H1 (cell line): ENCODE measurements at places on chromosomes 16 and 17. TPM values are rescaled to one million over a fixed set of nuclear protein-coding genes. Genes with fewer than 3 reads are reported as not detected.

Gene KRTAP4-3
- not detected in 2 replicates for total RNA-seq

DNA sequence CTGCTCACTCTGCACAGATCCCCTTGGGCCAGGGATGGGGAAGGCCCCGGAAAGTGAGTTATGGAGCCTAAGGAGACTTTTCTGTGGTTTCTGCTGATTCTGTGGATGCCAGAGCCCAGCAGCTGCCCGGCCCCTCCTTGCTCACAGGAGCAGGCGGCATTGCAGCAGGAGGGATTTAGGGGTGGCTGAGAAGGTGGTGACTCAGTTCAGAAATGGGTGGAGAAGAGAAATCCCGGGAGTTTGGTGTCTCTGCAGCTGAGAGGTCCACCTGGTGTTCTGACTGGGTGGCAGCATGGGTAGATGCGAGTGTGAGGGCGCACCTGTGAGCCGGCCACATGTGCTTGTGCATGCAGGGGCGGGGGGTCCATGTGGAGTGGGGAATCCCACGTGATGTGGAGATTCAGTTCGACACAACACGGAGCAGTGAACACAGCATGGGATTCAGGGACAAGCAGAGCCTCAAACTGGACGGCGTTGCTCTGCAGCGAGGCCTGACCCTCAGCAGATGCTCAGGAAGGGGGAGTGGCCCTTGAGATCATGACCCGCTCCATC, 16.0 kb upstream of the SPPL2C start:
- DNase-seq: no peak

Gene SOST
- not detected in 2 replicates for total RNA-seq

DNA sequence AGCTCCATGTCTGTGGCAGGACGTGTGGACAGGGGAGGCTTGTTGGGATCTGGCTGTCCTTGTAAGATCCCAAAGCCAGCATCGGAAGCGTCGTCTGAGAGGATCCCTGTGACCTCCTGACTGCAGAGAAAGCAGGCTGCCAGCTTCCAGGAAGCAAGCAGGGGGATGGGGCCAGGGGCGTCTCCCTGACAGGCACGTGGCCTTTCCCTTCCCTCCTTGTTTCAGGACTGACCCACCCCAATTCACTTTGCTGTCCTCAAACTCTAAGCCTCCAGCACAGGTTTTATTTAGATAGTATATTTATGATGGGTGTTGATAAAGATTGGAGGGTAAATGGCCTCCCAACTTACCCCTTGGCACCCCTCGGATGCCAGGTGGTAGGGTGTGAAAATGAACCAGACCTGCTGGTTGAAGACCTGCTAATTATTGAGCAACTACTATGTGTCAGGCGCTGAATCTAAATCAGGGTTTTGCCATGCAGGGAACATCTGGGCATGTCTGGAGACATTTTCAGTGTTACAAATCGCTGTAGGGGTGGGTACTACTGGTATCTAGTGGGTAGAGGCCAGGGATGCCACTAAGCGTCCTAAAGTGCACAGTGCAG, 24.5 kb downstream of the SOCS1 start:
- DNase-seq: no peak

GRCh38 chr17:79988185-79988971, 47.3 kb downstream of the TBC1D16 start:
- DNase-seq: no peak

- DNase-seq: no peak
These were observed 922 bp upstream of the MRPL58 start for GRCh38 chr17:75011401-75012095.

GRCh38 chr16:4005731-4006130, 110.5 kb downstream of the ADCY9 start:
- no peak for DNase-seq

Gene ODAD4
- 1.3 TPM in 2 replicates for total RNA-seq

Gene METRNL
- total RNA-seq: 13.9 and 14.2 TPM in 2 replicates

DNA sequence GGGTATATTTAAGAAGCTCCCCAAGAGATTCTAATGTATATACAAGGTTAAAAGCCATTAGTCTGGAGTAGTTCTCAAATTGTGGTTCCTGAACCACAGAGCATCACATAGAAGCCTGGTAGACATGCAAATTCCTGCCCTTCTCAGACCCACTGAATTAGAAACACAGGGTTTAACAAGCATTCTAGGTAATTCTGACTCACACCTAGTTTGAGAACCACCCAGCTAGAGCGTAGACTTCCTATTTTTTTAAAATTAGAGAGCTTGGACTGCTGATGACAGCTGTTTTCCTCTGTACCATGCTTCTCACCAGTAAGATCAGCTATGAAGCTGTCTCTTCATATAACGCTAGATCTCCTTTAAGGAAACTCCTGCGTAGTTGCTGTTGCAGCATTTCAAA, 50.6 kb downstream of the HS3ST3B1 start:
- DNase-seq: no peak

- no peak for DNase-seq
These were observed 23.0 kb upstream of the SMG8 start for GRCh38 chr17:59186850-59187249.

- DNase-seq: no peak
These were observed 1012.4 kb downstream of the KCNJ18 start for GRCh38 chr17:22704674-22705073.

DNA sequence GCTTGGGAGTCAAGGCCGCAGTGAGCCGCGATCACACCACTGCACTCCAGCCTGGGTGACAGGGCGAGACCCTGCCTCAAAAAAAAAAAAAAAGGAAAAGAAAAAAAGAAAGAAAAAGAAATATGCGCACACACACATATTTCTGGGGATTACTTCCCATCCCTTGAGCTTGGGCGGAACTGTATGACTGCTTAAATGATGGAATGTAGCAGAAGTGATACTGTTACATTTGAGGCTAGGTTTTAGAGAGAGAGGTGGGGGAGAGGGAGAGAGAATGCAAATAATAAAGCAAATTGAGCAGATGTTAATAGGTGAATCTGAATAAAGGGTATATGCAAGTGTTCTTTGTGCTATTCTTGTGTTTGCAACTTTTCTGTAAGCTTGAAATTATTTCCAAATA, 12.0 kb upstream of the USP32 start:
- DNase-seq: no peak

DNA sequence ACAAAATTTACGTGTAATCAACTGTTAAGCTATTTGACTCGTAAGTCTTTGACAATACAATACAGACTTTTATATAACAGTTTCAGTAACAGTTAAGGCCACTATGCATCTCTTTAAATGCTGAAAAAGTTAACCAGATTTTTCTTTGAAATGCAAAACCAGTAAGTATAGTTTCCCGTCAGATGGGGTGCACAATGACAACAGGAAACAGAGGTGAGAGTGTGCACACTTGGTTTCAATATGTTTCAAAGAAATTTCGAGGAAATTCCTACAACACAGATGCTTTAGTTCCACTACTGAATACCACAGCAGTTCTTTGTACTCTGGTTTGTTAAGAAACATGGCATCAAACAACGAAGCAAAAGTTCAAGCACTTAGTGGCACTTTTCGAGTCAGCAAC, 48.4 kb downstream of the RNF157 start:
- DNase-seq: no peak

DNA sequence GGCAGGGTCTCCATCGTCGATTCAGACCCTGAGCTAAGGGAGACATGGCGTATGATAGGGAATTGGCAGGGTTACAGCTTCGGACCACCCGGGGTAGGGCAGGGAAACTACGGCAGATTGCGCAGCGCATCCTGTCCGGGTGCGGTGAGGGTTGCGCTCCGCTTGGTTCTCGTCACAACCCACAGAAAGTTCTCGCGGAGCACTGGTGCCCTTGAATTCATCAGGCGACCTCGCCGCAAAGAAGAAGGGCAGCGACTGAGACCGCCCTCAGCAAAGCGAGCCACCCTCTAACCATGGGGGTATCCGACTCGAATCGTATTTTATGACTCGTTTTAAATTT, 1.2 kb downstream of the HS3ST3B1 start:
- no peak for DNase-seq

Gene LPCAT2
- total RNA-seq: 7.1 and 10.6 TPM in 2 replicates

DNA sequence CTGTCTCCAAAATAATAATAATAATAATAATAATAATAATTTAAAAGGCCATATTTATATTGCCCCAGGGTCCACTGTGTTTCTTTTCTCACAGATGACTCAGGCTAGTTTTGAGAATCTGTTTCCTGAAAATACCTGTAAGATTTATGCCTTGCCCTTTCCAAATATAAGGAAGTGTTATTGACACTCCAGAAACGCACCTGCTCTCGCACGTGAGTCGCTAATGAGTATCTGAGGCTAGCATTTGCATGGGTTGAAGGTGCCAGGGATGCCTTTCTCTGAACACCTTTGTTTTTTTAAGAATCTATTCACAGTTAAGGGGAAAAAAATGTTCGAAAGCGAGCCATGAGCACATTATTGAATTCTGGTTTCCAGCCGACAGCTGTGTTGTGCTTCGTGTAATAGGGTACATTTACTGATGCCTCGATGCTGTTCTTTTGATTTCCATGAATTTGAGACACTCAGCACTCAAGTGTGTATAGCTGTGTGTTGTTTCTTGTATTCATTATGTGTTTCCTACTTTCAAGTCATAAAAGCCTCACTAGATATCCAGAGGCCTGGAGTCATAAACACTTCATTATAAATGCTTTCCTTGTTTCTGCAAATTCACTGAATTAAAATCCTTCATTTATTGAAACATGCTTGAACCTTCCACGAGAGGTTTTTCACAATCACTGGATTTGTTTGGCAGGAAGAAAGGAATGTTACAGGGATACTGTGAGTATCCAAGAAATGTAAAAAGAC, 45.0 kb upstream of the NOL11 start:
- DNase-seq: no peak

Gene MPHOSPH6
- total RNA-seq: 32.9 and 35.2 TPM in 2 replicates

DNA sequence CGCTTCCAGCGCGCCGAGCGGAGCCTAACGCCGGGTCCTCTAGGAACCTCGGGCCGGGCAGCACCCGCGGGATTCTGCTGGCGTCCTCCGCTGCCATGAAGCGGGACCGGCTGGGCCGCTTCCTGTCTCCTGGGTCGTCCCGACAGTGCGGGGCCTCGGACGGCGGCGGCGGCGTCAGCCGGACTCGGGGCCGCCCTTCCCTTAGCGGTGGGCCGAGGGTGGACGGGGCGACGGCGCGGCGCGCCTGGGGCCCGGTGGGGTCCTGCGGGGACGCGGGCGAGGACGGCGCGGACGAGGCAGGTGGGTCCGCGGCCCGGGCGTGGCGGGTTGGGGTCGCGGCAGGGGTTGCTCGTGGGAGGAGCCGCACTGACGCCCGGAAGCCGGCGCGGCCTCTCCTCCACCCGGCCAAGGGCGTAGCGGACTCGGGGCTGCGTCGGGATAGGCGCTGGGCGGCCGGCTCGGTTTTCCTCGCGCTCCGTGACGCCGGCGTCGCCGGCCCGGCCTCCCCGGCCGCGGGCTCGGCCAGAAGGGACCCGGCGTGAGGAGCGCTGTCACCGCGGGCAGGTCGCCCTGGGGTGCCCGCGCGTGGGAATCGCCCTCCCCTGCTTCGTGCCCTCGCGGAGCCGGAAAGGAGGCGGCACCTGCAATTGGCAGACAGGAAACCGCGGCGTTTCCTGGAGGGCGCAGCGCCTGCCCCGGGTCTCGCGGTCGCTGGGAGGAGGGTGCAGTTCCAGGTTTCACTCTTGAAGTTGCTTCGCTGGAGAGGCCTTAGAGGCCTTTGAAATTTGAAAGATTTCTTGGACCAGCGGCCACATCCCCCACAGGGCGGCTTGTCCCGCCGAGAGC, 432 bp downstream of the ZNF276 start:
- no peak for DNase-seq

Gene CES3
- total RNA-seq: 1.6 and 1.7 TPM in 2 replicates

DNA sequence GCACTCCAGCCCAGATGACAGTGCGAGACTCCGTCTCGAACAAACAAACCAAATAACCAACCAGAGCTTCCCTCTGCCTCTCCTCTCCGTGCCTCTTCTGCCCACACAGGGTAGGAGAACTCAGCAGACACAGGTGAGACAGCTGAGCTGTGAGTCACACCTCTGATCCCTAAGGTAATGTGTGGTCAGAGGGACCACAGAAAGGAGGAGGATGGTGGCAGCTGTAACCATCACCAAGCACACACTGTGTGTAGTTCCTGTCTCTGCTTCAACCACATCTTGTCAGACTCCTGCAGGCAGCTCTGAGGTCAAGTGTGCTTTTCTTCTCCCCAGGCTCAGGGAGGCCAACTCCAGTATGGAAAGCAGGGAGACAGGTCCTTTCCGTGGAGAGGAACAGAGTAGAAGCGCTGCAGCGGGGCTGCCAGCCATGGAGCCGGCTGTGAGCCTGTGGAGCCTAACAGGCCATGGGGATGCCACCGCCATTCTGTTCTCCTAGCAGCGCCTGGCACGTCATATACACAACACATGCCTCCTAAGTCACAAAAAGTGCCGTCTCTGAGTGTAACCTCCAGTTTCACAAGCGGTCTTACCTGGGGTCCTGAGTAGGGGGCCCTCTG, 7.1 kb downstream of the NUDT16L1 start:
- no peak for DNase-seq

DNA sequence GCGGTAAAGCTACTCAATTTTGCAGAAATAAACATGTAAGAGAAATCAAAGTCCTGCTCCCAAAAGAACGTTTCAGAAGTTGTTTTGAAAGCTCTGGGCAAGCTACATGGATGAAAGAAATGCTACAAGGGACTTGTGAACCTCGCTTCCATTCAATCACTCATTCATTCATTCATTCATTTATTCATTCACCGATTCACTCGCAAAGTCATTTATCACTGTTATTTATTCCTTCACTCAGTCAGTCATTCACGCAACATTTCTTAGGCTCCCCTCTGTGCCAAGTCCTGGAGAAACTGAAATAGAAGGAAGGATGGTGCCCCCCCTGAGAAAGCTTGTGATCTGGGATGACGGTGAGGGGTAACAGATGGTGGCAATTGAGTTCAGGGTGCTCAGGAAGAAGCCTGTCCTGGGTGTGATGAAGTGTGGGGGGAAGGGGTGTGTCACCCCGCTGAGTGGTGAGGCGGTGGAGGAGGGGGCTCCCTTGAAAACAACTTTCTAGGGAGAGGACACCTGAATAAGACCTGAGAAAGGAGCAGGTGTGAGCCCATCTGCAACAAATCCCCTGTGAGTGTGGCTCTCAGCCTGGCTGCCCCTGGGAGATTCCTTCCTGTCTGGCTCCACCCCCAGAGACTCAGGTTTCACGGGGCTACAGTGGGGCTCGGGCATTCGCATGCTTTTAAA, 36.3 kb upstream of the PRSS54 start:
- no peak for DNase-seq

- no peak for DNase-seq
These were observed 37.9 kb upstream of the SLC38A10 start for GRCh38 chr17:81332914-81333528.

Gene DDX19B
- 42.7 and 46.6 TPM in 2 replicates for total RNA-seq

- DNase-seq: no peak
These were observed 359.1 kb downstream of the SEC14L1 start for GRCh38 chr17:77499699-77500435.

DNA sequence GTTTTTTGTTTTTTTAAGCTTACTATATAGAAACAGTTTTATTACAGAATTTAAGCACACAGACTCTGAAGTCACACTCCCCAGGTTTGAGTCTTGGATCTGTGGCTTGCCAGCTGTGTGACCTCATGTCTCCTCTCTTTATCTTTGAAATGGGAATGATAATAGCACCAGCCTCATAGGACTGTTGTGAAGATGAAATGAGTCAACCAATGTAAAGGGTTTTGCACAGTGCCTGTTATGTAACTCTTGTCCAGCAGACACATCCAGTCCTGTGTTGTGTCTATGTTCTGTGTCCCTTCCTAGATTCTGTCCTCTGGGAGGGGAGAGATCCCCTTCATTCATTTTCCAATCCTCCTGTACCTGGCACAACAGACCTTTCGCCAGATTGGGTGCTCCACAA, 3.1 kb upstream of the CPD start:
- DNase-seq: no peak

GRCh38 chr16:87563714-87564523, 38.4 kb upstream of the JPH3 start:
- no peak for DNase-seq

GRCh38 chr16:4182581-4183236, 59.2 kb downstream of the SRL start:
- no peak for DNase-seq
